ENCODE measurements at places on chromosomes 7 and 10.

GRCh38 chr7:121420976-121421375 is 24.9 kb upstream of the FAM3C start:
- no peak for DNase-seq

DNA sequence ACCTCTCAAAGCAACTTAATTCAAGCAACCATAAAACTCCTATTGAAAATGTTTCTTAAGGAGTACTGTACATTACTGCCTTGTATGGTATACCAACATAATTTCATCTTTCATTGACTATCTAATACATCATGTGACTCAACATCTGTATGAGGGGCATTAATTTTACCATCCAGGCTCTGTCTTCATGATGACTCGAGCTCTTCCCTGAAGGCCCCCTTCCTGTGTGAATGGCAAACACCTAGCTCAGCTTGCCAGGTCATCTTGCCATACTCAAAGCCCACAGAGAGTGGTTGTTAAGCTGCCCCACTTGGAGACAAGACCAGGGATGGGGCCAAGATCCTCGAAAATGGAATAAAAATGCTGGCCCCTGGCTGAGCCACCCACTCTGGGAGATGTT is 82.4 kb downstream of the SGMS1 start:
- no peak for DNase-seq

- DNase-seq = no peak
Measured at GRCh38 chr10:13672548-13672947, 85.8 kb downstream of the PRPF18 start.

DNA sequence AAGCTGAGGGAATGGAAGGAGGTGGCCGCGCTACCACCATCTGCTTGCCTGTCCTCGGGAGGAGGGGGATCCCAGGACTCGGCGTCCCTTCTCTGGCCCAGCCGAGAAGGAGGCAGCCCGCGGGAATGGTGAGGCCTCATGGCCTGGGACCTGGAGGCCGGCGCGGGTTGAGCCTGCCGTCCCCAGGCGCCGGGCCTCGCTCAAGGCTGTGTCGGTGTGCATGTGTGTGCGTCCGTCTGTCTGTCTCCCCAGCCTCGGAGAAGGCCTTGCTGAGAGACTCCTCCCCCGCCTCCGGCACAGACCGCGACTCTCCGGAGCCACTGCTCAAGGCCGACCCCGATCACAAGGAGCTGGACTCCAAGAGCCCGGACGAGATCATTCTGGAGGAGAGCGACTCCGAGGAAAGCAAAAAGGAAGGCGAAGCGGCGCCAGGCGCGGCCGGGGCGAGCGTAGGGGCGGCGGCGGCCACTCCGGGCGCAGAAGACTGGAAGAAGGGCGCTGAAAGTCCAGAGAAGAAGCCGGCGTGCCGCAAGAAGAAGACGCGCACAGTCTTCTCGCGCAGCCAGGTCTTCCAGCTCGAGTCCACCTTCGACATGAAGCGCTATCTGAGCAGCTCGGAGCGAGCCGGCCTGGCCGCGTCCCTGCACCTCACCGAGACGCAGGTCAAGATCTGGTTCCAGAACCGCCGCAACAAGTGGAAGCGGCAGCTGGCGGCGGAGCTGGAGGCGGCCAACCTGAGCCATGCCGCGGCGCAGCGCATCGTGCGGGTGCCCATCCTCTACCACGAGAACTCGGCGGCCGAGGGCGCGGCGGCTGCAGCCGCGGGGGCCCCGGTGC is 1.3 kb downstream of the HMX3 start:
- no peak for DNase-seq

GRCh38 chr7:65832281-65832680 is 40.6 kb upstream of the VKORC1L1 start:
- DNase-seq = no peak

GRCh38 chr7:158353606-158354570 is 233.7 kb downstream of the PTPRN2 start:
- DNase-seq = no peak

GRCh38 chr7:64873517-64873916 is 29.6 kb upstream of the ZNF273 start:
- no peak for DNase-seq

GRCh38 chr7:106282852-106283251 is 1.9 kb downstream of the NAMPT start:
- no peak for DNase-seq

DNA sequence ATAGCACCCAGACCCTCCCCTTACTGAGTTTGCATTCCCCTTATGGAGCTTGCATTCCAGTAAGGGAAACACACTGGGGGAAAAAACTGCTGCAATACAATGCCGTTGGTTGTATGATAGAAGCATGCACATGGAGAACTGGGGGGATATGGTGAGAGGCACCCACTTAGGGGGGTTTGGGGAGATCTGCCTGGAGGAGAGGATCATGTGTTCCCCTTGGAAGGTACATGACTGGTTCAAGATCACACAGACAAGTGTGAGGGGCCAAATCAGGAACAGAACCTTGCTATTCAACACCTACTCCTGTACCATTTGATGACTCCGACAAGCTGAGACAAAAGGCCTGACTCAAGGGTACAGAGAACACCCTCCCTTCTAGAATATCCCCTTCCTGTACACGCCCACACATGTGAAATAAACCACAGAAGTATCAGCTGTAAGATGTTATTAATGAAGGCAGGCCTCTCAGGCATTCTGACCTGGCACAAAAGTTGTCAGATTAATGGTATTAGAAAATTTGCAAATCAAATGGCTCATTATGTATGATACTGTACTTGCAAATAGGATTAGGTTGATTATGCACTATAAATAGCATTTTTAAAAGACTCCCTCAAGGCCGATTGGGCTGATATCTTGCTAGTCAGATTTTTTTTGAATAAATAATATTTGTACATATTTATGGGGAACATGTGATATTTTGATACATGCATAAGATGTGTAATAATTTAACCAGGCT is 122.2 kb downstream of the NPY start:
- no peak for DNase-seq

DNA sequence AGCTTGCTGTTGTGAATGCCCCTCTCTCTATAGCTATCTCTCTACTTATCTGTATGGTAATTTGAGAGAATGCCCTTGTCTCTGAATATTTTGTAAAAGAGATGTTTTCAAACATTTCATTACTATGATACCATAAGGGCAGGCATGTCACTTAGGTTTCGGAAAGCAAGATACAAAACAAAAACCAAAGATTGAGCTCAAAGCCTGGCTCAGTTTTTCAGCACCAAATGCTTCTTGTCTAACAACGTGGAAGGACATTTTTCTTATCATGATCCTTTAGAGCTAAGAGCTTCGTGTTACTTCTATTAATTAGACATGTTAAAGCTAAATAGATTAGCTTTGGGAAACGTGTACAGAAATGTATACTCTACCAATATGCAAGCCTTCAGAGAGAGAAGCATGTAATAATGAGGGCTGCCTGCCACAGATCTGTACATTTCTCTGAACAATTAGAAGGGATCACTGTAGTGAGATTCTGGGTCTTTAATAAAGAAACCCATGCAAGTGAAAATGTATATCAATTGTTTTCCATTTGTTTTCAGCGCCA is 148.9 kb downstream of the ARID5B start:
- no peak for DNase-seq

DNA sequence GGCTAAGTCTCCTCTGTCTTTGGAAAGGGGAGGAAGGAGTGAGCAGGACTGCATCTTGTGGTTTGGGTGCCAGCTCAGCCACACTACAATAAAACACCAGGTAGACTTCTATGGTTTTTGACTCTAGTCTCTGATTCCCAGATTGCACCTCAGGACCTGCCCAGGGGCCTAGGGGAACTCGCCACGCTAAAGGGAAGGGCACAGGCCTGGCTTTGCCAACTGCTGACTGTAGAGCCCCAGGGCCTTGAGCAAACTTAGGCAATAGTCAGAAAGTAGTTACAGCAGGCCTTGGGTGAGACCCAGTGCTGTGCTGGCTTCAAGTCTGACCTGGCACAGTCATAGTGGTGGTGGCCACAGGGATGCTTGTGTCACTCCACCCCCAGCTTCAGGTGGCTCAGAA is 24.2 kb upstream of the PRR15 start:
- no peak for DNase-seq

DNA sequence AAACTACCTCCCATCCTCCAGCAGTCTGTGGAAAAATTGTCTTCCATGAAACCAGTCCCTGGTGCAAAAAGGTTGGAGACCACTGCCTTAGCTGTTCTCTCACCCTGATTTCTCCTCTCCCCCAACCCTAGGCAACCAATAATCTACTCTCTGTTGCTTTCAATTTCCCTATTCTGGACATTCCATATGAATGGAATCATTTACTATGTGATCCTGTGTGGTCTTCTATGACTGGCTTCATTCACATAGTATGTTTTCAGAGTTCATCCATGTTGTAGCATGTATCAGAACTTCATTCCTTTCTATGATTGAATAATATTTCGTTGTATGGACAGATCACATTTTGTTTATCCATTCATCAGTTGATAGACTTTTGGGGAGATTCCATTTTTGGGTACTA is 38.3 kb upstream of the DLG5 start:
- DNase-seq = no peak

GRCh38 chr7:106881984-106882383 is 16.9 kb downstream of the PIK3CG start:
- DNase-seq = no peak

GRCh38 chr7:106142136-106142535 is 30.0 kb upstream of the SYPL1 start:
- DNase-seq = no peak

- no peak for DNase-seq
Measured at GRCh38 chr7:127848241-127848640, 183.0 kb downstream of the LRRC4 start.

DNA sequence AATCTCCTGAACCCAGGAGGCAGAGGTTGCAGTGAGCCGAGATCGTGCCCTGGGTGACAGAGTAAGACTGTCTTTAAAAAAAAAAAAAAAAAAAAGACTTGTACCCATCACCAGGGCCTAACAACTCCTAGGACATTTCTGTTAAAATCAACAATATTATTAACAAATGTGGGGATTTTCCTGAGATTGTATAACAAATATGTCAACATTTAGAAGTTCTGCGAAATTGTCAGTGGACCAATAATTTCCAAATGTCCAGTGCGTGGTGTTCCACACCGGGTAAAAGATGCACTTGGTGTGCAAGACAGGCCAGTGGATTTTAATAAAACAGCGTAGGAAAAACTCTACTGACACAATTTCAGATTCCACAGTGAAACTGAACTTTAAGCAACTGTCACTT is 71.1 kb downstream of the TNS3 start:
- DNase-seq = no peak

- no peak for DNase-seq
Measured at GRCh38 chr7:93747019-93747418, 143.5 kb downstream of the TFPI2 start.

DNA sequence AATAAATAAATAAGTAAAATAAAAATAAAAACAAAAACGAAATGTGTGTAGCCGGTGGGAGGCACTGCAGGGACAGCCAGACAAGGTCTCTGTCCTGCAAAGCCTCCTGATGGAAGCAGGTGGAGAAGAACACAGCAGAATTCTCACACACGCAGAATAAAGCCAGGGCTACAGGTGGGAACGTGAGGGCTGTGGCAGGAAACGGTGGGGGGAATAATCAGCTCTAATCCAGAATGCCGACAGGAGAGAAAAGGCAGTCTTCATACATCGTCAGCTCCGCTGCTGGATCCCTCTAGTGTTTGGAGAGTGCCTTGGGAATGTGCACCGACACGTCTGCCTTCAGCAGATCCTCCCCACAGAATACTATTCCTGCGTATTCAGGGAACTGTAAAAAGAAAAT is 6.8 kb upstream of the SNX8 start:
- no peak for DNase-seq

GRCh38 chr7:77217474-77218185 is 18.0 kb upstream of the FGL2 start:
- DNase-seq = no peak

- DNase-seq = no peak
Measured at GRCh38 chr10:13382703-13383398, 34.8 kb upstream of the SEPHS1 start.

DNA sequence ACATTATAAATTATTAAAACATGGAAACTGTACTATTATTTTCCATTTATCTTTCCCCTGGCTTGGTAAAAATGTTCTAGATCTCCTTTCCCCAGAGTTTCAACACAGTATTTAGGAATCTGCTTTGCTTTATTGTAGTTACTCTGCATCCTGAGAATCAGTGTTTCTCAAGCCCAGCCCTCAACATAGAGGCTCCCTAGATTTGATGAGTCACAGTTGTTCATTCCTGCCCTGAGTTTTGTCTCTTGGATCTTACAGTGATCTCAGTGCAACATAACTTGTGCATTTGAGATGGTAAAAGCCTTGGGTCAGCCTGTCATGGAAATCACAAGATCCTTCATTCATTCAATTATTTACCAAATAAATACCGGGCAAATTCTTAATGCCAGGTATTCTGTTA is 63.0 kb downstream of the VAX1 start:
- no peak for DNase-seq

DNA sequence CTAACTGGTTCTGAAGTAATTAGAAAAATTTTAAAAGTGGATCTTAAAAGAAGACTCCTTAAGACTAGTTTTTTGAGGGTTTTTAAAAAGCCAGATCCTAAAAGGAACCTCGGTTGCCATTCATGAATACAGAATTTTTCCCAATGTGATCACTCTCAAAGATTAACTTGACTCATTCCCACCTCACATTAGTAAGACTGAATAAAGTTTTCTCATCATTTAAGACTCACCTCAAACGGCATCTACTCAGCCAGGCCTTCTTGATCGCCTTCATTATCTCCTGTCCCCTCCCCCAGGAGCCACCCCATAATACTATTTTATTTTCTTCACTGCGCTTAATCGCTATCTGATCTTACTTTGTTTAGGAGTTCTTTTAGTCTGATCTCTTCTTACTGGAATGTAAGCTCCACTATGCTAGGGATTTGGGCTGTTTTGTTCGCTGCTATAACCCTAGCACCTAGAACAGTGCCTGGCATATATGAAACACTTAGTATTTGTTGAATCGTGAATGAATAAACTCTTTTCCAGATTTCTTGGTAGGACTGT is 55.9 kb upstream of the PCGF5 start:
- DNase-seq = no peak

DNA sequence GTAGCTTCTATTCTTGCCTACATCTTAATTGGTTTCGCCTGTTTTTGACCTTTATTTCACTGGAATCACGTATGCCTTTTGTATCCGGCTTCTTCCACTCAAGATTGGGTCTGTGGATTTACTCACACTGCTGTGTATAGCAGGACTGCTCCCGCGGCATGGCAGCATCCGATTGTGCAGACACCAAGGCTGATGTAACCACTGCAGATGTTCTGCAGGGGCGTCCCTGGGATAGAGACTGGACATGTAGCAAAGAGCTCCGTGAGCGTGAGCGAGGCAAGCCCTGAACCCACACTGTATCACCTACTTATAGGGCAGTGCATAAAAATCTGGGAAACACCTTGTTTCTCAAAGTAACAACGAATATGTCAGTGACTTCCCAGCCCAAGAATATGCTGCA is 11.4 kb upstream of the IDI2 start:
- no peak for DNase-seq

- no peak for DNase-seq
Measured at GRCh38 chr7:128831994-128832879, 2.0 kb downstream of the FLNC start.

GRCh38 chr10:113937756-113938155 is 83.3 kb downstream of the NHLRC2 start:
- DNase-seq = no peak

GRCh38 chr10:100653957-100654781 is 91.2 kb upstream of the PAX2 start:
- DNase-seq = no peak
